Neural progenitor cell (in vitro differentiated cells): ENCODE measurements at places on chromosomes 7 and 10.

GRCh38 chr7:108735814-108736213 is 166.1 kb downstream of the DNAJB9 start:
- DNase-seq, result no peak

- DNase-seq, result no peak
These were observed 41.3 kb downstream of the CNNM2 start for GRCh38 chr10:102959360-102959759.

DNA sequence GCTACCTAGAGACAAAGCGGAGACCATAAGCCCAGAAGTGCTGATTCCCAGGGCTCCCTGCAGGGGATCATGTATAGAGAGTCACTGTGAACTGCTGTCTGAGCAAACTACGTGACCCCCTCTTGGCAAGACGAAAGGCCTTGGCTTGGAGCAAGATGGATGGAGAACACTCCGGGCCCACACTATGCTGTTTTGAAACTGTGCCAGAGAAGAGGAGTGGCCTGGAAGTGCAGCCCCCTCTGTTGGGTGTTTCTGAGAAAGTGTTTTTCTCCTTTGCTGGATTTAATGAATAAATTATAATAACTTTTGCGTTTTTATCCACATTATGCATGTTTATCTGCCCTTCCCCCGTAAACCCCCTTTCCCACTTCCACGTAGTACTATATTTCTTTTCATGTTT is 639.3 kb upstream of the GALNT17 start:
- no peak for DNase-seq

- DNase-seq, result no peak
These were observed 1407.5 kb upstream of the LRRTM3 start for GRCh38 chr10:65518379-65518778.

DNA sequence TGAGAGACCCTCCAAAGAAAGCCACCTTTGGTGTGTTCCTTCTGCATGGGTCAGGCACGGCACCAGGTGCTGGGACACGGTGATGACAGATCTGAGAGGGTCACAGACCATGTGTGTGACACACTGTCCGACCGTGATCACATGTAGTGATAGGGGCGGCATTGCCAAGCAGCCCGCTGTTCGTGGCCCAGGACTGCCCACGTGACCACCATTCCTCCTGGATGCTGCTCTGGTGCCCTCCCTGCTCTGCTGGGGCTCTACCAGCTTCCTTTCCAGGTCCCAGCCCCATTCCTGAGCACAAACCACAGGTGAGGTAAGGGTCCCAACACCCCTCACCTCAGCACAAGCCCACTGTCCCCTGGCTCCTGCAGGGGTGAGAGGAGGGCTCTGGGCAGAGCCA is 10.1 kb upstream of the SLC18A3 start:
- no peak for DNase-seq

DNA sequence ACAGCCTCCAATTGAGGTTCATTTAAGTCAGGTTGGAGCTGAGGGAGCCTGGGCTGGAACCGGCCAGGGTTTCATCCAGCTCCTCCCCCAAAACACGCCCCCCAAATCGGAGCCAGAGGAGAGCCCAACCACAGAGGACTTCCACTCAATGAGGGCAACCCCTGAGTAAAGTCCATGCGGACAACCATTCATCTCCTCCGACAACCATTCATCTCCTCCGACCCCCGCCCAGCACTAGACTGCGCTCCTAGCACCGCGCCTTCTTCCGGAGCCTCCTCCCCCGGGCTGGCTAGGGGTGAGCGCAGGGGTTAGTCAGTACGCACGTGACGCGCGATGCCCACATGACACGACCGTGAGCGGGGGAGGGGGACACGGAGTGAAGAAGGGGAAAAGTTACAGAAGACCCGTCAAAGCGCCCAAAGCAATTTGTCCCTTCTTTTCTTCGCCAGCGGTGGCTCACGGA is 1.4 kb downstream of the MAGI2 start:
- DNase-seq, result peak; percentile 82

DNA sequence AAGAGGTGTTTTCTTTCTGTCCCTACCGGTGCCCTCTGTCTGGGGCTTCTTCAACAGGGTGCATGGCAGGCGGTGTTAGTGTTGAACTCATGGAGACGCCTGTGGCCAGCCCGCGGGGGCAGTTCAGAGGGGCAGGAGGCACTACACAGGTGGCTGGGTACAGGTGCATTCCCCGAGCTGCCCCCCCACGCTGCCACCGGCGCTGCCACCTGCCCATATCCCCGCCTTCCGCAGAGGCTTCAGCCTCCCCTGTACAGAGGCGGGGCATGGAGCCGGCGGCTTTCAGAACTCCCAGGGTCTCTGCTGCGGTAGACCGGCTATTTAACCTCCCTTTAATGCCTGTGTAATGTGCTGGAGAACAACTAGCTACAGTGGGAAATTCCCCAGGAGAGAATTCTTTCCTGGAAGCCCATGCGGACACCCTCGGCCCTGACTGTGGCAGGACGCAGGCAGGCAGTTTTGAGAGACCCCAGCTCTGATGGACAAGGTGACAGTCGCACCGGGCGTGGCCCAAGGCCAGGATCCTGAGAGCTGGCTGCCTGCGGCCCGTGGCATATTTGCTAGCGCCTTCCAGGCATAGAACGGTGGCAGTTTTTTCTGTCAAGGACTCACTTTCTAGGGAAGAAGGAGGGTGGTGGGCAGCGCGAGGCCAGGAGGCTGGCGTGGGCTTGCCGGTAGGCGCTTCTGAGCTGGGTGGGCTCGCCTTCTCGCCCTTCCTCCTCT is 53.7 kb upstream of the ZNF32 start:
- DNase-seq, result no peak

DNA sequence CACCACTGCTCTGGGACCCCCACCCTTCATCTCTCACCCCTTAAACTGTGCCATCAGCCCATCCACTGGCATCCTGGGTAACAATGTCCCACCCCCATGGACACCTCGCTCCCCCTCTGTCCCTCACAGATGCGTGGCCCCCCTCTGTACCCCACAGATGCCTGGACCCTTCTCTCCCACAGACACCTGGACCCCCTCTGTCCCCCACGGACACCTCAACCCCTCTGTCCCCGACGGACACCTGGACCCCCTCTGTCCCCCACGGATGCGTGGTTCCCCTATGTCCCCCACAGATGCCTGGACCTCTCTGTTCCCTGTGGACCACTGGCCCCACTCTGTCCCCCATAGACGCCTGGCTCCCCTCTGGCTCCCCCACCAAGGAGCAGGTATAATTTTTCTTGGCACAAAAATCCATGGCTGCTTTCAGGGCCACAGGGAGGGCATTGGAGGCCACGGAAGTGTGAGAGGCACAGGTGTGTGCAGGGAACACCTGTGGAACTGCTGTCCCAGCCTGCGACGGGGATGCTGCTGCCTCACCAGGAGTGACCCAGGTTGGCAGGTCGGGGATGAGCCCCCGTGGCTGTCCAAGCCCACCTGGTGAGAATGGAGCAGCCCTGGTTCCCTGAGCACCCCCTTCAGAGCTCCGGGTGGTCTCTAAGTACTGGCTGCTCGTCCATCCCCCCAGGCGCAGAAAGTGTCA is 193.5 kb downstream of the PTPRN2 start:
- DNase-seq, result no peak

DNA sequence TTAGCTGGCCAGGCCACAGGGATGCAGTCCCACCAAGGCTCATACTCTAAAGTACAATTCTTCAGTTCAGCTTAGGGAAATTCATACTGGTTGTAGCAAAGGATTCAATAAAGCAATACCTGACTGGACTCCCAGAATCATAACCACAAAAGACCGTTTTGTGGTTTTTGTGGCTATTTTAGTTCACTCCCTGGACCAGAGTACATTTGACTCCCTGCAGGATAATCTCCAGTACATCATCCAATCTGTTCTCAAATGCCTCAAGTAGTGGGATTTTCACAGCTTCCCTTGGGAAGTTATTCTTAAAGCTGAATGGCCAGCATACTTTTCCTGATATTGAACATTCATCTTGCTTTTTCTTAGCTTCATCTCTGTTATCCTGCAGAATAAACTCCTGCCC is 29.3 kb upstream of the YAE1 start:
- DNase-seq, result no peak

DNA sequence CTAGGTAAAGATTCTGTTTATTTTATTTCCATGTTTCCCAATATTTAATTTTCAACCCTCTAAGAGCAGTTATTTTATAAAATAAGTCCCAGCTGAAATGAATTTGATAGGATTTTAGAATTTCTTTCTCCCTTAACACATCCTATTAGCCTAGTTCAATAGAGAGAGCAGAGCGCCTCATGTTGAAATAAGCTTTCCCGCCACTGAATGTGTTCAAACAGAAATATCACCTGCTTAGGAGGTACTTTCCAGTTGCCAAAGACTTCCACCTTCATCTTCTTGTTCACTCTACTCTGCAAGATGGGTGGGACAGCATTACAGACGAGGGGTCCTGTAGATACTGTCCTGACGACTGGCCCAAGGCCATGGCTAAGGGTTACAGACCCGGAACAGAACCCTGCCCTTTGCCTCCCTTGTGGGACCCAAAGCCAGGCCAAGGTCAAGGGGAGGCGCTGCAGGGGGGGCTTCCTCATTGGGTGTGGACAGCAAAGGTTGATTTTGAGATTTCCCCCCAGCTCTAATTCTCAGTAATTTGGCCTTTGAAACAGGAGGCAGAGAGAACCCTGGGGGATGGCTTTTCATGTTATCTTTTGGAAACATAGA is 62.0 kb downstream of the PARP12 start:
- no peak for DNase-seq

GRCh38 chr7:70533614-70534013 is 598.3 kb upstream of the GALNT17 start:
- no peak for DNase-seq

DNA sequence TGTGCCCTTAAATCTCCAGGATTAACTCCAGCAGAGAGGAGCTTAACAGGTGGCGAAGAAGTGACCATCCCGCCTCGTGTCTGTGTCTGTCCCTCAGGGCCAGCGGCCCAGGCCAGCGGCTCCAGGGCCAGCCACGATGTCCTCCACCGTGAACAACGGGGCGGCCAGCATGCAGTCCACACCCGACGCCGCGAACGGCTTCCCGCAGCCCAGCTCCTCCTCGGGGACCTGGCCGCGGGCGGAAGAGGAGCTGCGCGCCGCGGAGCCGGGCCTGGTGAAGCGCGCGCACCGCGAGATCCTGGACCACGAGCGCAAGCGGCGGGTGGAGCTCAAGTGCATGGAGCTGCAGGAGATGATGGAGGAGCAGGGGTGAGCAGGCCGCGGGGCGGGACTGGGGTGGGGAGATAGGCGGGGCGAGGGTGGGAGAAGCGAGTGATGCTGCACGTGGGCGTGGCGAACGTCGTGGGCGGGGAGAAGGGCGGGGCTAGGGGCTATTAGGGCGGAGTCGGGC is 33.3 kb downstream of the SRRM3 start:
- peak; percentile 90 for DNase-seq

DNA sequence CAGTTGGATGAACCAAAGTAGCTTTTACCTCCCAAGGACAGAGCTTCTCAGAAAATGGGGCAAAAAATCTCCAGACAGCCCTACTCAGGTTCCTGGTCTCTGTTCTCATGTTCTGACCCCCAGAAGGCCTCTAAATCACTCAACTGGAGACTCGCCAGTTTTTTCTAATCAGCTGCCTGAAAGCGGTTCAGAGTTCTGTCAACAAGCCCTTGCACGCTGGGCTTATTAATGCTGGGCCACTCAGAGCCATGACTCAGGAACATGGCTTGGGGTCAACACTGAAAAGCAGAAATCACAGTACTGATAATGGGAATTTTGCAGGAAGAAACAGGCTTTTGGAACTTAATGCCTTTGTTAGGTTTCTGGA is 15.3 kb downstream of the ECHDC3 start:
- no peak for DNase-seq

- DNase-seq, result peak; percentile 82
These were observed 3.6 kb downstream of the NXPH1 start for GRCh38 chr7:8436965-8437364.

- no peak for DNase-seq
These were observed 93.1 kb downstream of the NRP1 start for GRCh38 chr10:33241351-33241750.

DNA sequence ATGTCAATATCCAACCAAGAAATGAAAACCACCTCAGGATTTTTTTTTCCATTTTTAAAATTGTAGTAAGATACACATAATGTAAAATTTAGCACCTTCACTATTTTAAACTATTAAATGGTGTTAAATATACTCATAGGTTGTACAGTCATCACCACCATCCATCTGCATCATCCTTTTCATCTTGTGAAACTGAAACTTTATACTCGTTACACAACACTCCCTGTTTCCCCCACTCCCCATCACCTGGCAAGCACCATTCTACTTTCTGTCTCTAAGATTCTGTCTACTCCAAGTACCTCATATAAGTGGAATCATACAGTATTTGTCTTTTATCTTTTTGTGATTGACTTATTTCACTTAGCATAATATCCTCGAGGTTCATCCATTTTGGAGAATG is 335.2 kb upstream of the NPSR1 start:
- DNase-seq, result no peak

DNA sequence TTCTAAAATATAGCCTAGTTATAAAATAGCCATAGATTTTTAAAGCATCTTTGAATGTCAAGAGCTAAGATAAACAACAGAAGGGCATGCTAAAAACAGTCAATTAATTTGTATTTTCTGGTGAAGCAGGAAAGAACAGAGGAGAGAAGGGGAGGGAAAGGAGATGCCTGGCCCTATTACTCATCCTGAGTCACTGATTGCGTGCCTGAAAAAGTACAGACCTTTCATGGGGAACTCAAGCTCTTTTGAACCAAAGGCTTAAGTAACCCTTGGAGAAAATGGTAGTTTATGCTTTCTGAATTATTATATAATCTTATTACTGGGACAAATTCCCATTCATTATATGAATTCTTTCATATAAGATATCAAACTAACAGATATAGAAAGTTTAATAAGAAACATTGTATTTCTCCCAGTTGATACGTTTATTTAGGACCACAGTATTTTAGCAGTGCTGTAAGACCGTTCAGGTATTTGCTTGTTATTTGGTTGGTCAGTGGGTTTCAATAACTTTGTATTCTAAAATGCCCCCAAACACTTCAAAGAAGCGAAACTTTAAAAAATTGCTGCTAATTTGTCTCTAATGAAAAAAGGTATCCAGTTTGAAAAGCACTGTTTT is 151.3 kb downstream of the HGF start:
- no peak for DNase-seq

- DNase-seq, result no peak
These were observed 59.8 kb upstream of the ZNRF2 start for GRCh38 chr7:30224511-30225062.

DNA sequence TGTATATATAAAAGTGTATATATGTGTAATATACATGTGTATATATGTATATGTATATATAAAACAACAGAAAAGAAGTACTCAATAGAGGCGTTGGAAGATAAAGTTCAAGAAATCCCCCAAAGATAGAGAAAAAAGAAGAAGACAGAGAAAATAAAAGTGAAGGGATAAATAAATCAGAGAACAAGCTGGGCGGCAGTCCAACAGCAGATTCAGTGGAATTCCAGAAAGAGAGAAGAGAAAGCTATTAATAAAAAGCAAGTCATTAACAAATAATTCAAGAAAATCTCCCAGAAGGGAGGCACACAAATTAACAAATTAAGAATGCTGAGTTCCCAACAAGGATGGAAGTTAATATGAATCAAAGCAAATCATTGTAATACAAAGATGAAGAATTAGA is 59.3 kb upstream of the RNF148 start:
- no peak for DNase-seq

- DNase-seq, result no peak
These were observed 88.6 kb downstream of the NRG3 start for GRCh38 chr10:81963606-81964005.

GRCh38 chr10:123398756-123399155 is 244.6 kb downstream of the BUB3 start:
- no peak for DNase-seq
